Transverse colon (tissue), 4 donors: ENCODE measurements at places on chromosomes 2 and 18. TPM values are rescaled to one million over a fixed set of nuclear protein-coding genes. Genes with fewer than 3 reads are reported as not detected.

GDF7 gene
- total RNA-seq: 1.1 TPM

C2orf66 gene
- not detected for total RNA-seq

ST6GAL2 gene
- total RNA-seq: 2.0 TPM

EVX2 gene
- total RNA-seq: not detected
